ENCODE measurements at places on chromosomes 16 and 17.

- no peak for DNase-seq
Observed at GRCh38 chr16:85916141-85916890, 17.4 kb downstream of the IRF8 start.

DNA sequence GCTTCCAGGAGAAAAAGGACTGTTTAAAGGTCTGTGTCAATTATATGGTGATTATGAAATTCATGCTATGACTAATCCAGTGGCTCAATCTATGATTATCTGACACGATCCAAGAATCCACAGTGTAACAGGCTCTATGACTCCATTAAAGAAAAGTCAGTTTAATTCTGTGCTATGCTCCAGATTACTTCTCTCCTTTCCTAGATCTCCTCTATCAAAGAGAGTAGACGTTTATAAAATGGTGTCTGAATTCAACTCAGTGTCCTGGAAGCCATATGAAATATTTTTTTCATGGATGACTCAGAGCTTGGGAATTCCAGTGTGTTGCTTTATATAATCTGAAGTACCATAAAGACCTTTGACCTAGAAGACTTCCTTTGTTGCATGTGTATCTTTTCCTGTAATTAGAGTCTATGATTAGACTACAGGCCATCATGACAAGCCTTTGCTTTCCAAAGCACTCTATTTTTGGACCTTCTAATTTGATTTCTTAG lies 27.0 kb upstream of the NF1 start:
- peak; percentile 82 for DNase-seq

DNA sequence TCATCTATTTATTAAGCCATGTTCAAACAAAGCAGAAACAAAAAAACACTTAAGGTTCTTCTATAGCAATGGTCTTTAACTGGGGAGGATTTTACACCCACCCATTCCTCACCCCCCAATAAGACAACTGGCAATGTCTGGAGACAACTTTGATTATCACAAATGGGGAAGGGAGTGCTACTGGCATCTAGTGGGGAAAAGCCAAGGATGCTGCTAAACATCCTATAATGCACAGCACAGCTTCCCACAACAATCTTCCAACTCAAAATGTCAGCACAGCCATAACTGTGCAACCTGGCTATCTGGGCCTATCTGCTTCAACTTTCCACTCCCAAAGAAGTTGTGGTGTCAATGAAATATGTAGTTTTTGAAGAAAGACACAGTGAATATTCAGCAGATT lies 1044.4 kb downstream of the CDH8 start:
- DNase-seq: no peak

- DNase-seq: no peak
Observed at GRCh38 chr17:77295241-77295853, 154.6 kb downstream of the SEC14L1 start.

GRCh38 chr17:69516911-69517310 lies 102.4 kb downstream of the MAP2K6 start:
- DNase-seq: no peak

- no peak for DNase-seq
Observed at GRCh38 chr16:3645504-3646347, 8.8 kb upstream of the DNASE1 start.

GRCh38 chr16:23668225-23668624 lies 10.5 kb upstream of the PLK1 start:
- no peak for DNase-seq

GRCh38 chr17:56913867-56914580 lies at the start of gene TRIM25:
Gene TRIM25 (minus strand): TSS chr17:56914049. CDS start chr17:56913988, 61 bp downstream.
- peak; percentile 73 for DNase-seq

GRCh38 chr17:1229349-1229899 lies 40.8 kb upstream of the BHLHA9 start:
- DNase-seq: no peak

- DNase-seq: no peak
Observed at GRCh38 chr17:39069114-39069756, 82.2 kb downstream of the PLXDC1 start.

- no peak for DNase-seq
Observed at GRCh38 chr17:64125937-64126336, 4.0 kb downstream of the ERN1 start.
